Skeletal muscle cell (primary cell): ENCODE measurements at places on chromosomes 3 and 15.

- no peak for DNase-seq
Measured at GRCh38 chr3:116734243-116734642, 24.7 kb downstream of the TUSC7 start.

DNA sequence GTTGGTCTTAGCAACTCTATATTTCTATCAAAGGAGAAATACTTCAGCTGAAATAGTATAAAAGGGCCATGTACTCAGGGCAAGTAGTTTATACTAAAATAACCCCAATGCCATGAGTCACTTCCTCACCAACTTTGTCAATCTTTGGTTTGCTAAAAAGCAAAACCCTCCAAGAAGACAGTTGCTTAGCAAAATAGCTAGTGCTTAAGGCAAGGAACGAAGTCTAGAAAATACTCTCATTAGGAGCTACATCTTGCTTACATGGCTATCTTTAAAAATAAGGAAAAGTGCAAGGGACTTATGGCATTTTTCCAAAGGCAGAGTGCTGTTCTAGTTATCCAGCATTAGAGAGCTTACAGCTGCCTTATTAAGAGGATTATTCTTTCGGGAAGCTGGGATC is 28.4 kb downstream of the P3H2 start:
- no peak for DNase-seq

DNA sequence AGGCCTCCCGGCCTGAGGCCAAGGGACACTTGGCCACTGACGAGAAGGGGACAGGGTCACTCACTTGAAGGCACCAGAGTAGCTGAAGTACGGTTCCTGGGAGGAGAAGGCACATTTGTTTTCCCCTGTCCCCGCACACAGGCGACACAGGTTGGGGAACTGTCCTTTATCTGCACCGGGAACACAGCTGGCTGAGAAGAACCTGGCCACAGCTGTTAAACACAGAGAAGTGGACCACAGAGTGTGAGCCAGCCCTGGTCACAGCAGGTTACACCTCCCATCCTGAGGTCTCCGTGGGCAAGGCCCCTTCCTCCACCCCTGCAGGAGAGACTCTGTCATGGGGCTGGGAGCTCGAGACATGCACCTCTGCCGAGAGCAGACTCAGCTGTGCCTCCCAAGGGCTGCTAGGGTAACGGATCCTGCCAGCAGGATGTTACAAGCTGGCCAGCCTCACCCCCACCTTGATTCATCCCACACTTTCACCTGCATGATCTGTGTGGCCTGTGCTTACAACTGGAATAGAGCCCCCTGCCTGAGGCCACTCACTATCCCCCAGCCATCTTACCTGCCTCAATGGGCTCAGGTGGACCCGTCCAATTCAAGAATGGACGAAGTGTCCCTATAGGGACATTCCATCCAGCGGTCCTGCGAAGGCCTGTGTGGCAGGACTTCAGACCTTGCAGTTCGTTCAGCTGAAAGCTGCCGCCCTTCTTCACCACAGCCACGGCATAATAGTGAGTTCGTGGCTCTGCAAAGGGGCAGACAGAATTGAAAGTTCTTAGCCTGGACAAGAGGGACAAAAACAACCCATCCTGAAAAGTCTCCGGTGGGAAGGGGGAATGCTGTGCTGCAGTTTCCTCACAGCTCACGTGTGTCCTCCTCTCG is 9.2 kb downstream of the LTF start:
- no peak for DNase-seq

- DNase-seq, result no peak
Measured at GRCh38 chr3:54527521-54527920, 400.3 kb downstream of the LRTM1 start.

- DNase-seq, result no peak
Measured at GRCh38 chr15:31316135-31316795, 10.4 kb upstream of the KLF13 start.

GRCh38 chr3:154214306-154214705 is 93.1 kb downstream of the ARHGEF26 start:
- no peak for DNase-seq

DNA sequence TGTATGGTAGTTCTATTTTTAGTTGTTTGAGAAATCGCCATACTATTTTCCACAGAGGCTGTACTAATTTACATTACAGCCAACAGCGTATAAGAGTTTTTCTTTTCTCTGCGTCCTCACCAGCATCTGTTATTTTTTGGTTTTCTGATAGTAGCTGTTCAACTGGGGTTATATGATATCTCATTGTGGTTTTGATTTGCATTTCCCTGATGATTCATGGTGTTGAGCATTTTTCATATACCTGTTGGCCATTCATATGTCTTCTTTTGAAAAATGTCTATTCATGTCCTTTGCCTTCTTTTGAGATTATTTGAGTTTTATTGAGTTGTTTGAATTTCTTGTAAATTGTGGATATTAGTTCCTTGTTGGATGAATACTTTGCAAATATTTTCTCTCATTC is 114.6 kb downstream of the LRRK1 start:
- DNase-seq, result no peak

DNA sequence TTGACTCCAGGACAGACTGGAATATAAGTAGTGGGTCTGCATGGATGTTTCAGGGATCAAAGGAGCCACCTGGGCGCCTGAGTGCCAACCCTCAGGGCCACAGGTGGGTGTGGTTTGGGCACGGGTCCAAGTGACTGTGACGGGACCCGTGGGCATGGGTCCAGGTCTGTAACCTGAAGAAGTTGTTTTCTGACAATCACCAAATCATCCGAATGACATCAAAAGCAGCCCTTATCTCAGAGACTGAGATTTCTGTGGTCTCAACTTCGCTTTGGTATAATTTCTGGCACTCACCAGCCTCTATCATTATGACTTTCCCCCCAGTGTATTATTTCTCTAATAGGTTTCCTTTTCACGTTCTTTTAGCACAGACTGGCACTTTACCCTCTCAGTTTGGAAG is 24.4 kb downstream of the RLBP1 start:
- DNase-seq, result no peak

- no peak for DNase-seq
Measured at GRCh38 chr3:13401149-13401548, 19.0 kb downstream of the NUP210 start.

GRCh38 chr3:127755305-127755681 is 67.0 kb downstream of the MGLL start:
- DNase-seq, result no peak

GRCh38 chr3:135017003-135017893 is 222.2 kb downstream of the EPHB1 start:
- DNase-seq, result no peak

DNA sequence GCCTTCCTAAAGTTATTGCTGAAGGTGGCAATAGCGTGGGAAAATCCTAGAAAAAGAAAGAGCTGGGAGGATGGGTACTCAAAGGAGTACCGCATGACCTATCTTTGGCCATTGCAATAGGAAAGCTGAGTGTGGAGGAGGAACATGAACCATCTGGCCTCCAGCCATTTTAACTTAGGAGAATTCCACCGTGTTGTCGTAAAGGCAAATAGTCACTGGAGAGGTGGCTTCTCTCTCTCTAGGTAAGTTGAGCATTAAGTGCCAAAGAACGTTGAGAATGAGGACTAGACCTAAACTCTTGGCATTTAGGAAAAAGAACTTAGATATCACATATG is 16.1 kb upstream of the CMTM7 start:
- DNase-seq, result no peak

DNA sequence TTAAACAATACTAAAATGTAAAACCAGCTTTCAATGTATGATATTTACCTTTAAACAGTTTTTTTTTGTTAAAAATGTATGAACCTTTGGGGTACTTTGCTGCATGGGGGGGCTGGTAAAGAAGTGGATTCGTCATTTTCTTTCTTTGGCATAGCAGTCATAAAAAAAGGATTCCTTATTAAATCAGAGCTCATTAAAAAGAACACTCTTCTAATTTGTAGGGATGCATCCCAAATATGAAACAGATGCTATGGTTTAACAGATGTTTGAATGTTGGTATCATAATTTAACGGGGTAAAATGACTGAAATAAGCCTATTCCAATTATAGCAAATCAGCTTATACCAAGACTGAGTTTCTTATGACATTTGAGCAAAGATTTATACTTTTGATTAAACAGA is 234.4 kb downstream of the BBX start:
- no peak for DNase-seq

DNA sequence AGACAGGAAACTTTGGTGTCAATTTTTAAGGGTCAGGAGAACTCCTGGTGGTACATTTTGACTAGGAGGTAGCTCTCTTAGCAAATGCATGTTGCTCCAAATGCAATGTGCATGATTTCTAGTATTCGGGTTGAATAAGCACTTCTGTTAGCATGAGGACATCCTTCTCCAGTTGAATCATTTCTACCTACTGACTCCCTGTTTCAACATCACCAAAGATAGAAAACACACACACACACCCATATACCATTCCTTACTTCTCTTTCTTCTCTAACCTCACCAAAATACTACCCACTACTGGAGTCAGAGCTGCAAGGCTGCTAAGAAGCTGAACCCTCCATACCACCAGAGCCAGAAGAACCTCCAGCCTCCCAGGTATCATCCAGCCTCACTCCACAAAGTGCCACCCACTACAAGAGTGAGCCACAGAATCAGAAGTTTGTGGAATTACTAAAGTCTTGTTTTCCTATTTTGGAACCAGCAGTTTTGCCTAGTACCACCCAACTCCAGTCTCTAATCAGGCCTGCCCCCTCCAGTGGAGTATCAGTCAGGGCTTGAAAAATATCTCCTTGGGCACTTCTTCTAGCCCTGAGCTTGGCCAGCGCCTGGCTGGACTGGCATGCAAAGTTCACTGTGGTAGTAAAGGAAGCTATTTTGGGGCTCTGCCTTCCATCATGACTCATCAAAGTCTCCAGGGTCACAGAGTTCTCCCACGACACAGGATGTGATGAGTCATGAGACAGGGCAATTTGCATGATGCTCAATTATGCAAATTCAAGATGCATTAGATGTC is 110.3 kb downstream of the CYP19A1 start:
- DNase-seq, result peak; percentile 67

DNA sequence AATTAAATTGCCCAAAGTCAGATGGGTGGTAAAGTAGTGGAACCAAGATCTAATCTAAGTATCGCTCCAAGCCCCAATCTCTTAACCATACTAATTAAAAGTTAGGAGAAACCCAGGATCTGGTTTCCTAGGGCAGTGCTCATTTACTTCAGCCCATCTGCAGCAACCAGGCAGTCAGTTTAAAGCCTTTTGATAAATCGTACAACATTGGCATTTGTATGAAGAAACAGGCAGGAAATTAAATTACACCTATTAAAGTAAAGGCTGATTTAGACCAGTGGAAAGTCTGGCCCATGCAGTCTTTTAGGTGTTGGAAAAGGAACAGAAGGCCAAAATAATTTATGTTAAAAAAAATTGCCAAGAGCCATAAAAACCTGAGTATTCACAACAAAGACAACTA is 594.4 kb upstream of the UBE2E2 start:
- no peak for DNase-seq

- DNase-seq, result no peak
Measured at GRCh38 chr3:129281726-129282125, 3.1 kb downstream of the HMCES start.

DNA sequence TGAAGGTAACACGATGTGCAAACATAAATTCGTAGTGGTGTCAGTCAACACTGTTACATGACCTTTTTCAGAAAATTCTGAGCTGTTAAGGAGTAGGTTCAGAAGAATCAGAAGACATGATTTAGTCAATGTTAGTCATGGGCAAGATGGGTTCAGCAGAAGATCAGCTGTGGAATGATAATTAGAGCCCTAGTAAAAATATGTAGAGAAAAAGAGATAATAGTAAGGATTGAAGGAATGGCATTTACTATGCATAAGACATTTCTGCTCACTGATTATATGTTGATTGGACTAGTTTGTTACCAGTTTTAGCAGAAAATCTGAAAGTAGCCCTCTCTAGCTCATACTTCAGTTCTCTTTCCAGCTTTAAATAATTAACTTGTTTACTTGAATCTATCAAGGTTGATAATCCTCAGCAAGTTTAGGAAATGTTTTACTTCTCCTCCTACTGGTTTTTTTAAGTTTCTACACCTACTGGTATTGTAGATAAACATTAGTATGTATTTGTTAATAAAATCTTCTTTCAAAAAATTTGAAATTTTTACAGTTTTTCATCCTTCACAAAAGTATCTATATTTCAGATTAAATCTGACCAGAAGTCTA is 98.6 kb downstream of the ALCAM start:
- DNase-seq, result no peak

DNA sequence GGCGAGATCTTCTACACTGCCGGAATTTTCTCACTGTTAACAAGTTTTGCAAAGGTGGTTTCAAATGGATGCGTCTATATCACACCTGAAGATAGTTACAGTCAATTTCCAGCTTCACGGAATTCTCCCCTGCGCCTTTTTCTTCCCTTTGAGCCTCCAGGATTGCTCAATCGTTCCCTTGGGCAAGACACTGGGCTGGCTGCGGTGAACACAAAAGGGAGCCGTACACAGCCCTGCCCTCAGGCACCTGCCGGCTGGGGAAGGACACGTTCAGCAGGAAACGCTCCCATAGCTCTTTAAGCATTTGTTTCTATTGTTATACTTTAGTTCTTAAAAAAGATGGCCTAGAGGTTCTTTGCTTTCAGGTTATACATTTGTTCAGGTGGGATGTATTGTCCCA is 85.7 kb downstream of the C3orf70 start:
- DNase-seq, result no peak

GRCh38 chr15:66899555-66900350 is 165.6 kb upstream of the SMAD3 start:
- DNase-seq, result no peak

DNA sequence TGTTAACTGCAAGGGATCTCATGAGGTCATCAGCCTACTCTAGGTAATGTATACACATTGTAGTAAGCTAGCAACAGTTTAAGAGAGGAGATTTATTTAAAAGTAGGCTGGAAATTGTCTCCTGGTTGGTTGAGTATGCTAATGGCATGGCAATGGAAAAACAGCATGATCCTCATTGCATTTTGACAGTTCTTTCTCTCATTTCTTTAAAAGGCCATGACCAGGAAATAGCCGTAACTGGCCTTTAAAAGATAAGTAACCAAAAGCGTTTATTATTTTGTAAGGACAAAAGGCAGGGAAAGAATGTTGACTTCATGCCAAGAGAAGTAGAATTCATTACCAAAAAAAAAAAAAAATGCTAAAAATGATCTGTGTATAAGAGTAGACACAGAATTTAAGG is 310.3 kb downstream of the FGF12 start:
- no peak for DNase-seq

DNA sequence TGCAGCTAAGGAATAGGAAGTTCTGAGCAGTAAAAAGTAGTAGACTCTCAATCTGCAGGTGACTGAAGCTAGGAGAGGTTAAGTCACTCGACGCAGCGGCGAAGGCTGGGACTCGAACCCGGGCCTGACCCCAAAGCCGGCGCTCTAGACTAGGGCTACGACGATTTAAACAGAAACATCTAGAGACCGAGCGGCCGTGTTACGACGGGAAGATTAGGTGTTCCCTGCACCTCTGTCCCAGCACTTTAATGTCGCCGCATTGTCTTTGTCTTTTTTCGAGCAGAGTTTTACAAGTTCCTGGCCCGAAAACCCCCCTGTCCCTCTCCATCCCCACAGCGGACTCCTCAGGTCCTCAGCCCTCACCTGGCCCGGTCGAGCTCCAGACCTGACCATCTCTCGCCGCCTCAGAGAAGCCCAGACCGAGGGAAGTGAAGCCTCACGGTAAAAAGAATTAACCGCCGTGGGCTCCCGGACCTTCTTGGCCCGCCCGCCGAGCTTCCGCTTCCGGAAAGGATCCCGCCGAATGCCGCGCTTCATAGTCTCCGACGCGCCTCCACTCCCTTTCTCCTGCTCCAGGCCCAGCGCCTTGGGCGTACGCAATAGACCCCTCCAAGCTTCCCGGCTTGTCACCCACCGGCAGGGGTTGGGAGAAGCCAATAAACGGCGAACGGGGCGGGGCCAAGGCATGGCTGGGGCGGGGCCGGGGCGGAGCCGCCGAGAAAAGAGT is at the start of gene CCDC14:
CCDC14 (minus strand) TSS at position 449 of the 727 bp plus-strand sequence; CDS start at position 393, 56 bp downstream.
- peak; percentile 89 for DNase-seq

GRCh38 chr3:36373666-36374065 is 6.6 kb upstream of the STAC start:
- no peak for DNase-seq
